ENCODE measurements at places on chromosomes 4 and X.

- no peak for DNase-seq
These were observed 25.6 kb upstream of the MSMO1 start for GRCh38 chr4:165301833-165302232.

- no peak for DNase-seq
These were observed 8.1 kb upstream of the DCTD start for GRCh38 chr4:182925298-182925757.

- no peak for DNase-seq
These were observed 46.2 kb upstream of the NMU start for GRCh38 chr4:55682295-55682694.

- no peak for DNase-seq
These were observed 57.2 kb downstream of the IRF2 start for GRCh38 chr4:184416913-184417734.

- no peak for DNase-seq
These were observed 16.1 kb upstream of the GPR34 start for GRCh38 chrX:41672643-41673042.

DNA sequence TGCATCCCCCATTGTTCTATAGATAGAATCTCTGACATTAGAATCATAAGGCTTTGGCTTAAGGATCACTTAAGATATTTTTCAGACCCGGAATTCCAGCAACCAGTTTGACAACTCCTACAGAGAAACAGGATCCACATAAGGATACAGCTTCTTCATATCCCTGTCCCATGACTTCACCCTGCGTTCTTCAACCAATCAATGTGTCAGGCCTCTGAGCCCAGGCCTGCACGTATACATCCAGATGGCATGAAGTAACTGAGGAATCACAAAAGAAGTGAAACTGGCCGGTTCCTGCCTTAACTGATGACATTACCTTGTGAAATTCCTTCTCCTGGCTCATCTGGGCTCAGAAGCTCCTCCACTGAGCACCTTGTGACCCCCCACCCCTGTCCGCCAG is 85.1 kb downstream of the MFAP3L start:
- DNase-seq = no peak

DNA sequence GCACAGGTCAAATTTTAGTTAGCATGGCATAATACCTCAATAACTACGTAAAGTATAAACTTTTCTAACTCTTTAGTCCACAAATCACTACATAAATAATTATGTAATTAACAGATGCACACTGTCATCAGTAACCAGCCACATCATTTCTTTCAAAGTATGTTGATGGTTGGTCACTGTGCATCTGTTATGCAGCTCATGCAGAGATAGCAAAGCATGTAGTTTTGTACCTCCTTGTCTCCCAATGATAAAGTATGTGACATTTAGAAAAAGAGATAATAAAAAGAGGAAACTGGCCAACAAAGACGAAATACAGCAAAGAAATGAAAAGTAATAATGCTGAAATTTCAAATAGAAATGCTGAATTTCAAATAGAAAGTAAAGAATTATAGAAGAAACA is 2.9 kb downstream of the LAMTOR3 start:
- DNase-seq = no peak

GRCh38 chr4:146098978-146099377 is 76.5 kb upstream of the LSM6 start:
- DNase-seq = no peak

DNA sequence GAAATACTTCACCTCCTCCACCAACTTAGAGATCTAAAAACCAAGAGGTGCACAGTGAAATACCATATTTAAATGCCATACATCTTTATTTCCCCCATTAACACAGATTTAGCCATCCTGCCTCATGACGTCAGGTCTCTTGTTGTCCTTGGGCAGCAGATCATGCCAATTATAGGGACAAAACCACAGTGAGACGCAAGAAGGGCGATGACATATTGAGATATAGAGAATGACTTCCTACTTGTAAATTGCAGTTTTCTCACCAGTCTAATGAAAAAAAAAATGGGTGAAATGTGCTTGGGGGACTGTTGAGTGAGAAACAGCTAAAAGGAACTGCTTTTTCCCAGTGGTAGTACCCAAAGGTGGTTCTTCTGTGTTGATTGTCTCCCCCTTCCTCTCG is 24.3 kb downstream of the RS1 start:
- no peak for DNase-seq

DNA sequence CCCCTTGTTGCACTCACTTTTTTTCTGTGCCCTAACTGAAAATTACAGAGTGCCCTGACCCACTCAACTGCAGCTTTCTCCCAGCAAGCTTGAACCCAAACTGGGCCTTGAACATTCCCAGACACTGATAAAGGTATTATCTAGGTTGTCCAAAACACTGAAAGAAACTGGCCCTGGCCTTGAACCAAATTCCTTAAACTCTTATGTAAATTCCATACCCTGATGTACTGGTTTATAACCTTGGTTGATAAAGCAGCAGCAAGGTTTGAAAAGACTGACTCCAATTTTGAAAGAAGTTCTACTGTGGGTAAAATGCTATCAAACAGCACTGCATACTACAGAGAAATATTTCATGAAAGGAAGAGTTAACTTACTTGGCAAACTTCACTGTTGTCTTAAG is 125.6 kb downstream of the PHF8 start:
- DNase-seq = no peak

DNA sequence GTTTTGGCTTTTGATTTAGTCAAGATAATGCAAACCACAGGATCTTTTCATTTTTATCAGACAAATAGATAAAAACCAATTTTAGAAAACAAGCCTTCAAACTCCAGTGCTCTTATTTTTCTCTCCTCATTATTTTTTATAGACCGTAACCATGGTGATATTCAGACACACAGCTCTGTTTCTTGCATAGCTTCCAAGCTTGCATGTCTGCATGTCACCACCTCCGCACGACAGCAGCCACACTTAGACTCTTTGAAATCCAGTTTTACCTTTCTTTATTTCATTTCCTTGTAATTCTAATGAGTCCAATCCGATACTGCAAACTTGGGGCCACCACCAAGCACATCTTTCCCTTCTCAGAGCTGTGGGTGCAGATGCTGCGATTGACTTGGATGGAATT is 94.3 kb upstream of the GPM6A start:
- no peak for DNase-seq

All from DMS 273 treated with DMSO at 0.1 percent for 48 hours (cell line).